Stimulated activated CD4-positive, alpha-beta T cell treated with anti-CD3 and anti-CD28 coated beads, Interleukin-1b, Interleukin-23, amount 100 ng/mL, for 48 hours (primary cell): ENCODE measurements at places on chromosomes 1 and 21.

DNA sequence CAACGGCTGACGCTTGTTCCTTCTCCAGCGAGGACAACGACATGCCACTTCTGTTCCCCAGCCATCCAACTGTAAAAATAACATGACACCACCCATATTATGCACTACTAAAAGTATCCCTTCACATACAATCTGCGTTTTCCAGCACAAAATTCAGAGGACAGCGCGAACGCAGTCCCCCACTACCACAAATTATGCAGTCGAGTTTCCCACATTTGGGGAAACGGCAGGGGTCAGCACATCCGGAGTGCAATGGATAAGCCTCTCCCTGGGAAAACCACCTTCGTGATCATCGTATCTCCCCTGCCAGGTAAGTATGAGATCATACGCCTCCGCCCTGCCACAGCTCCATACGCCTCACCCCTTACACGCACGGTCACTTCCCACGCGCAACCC is 120.9 kb downstream of the PPIAL4G start:
- DNase-seq, result peak; percentile 70

DNA sequence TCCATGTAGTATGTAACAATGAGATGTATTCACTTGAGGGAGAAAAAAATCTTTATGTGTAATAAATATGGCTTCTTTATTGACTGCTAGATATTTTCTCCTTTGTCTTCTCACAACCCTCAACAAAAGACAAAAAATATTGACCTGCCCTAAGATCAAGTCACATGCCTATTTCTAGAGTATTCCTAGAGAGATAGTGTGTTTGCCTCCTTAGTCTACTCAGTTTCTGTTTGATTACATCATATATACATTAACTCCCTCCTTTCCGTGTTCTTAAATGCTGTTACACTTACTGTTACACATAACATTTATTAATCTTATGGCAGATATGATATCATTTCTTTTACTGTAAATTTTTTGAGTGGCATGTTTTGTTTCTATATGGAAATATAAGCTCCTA is 281.6 kb upstream of the RGS18 start:
- no peak for DNase-seq

GRCh38 chr1:171484760-171485374 is 463 bp upstream of the PRRC2C start:
- DNase-seq, result no peak

GRCh38 chr21:44462086-44462833 is 7.0 kb downstream of the LRRC3 start:
- no peak for DNase-seq

DNA sequence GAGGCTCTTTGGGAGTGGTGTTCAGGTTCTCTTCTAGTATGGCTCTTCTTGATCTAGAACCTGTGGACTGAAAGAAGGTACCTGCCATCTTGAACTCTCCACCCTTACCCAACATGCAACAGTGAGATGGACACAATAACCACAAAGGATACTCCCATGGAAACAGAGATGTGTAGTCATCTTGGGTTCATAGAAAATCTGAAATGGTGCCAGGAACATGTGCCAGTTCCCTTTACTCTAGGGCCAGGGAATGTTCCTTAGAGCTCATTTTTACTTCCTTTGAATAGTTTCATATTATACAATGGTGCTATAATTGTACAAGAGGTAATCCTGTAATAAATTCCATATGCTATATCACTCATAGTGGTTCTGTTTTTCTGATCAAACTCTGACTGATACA is 13.2 kb upstream of the SCYL3 start:
- DNase-seq, result no peak

DNA sequence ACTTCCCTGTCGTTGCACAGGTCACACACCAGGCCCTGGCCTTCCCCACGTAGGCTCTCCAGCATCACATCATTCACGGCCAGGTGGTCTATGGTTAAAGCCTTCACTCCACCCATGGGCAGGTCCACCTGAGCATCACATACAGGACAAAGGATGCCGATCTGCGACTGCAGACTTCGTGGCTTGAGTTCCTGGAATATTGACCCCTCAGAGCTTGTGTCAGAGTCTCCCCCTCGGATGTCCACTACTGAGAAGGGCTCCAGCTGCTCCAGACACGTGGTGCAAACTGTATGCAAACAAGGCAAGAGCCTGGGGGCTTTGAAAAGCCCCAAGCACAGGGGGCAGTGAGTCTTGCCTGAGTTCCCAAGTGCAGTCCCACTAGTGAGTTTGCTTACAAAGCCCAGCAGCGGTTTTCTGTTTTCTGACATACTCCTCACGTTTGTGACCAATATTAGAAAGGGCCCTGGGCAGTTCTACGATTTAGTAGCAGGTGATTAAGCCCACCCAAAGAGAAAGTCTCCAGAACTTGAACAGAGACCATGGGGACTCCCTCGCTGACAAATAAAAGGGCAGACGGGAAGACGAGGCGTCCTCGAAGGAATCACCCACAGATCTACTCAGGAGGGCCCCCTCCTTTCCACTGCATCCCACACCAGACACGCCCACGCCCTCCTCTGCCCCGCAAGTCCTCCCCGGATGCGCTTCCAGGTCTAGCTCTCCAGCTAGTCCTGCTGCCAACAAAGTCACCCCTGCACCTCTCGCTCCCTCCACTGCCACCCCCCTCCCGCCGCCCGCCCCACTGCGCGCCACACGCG is 568 bp downstream of the TRIM45 start:
- DNase-seq, result no peak

DNA sequence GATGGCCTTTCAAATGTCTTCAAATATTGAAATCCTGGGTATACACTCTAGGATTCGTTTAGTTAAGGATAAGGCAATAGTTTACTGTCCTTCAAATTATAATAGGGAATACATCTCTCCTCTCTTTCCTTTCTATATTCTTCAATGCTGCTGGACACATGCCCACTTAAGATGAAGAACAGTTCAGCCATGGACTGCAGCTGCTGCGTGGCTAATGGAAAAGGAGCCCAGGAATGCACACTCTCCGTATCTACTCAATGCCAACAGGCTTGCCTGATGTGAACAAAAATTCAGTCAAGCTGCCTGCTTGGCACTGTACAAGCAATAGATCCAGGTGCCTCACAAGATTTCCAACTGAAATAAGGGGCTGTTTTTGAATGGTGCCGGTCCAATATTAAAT is 321.2 kb upstream of the LYPLAL1 start:
- DNase-seq, result no peak

GRCh38 chr1:233897325-233898162 is 6.9 kb upstream of the SLC35F3 start:
- DNase-seq, result no peak

DNA sequence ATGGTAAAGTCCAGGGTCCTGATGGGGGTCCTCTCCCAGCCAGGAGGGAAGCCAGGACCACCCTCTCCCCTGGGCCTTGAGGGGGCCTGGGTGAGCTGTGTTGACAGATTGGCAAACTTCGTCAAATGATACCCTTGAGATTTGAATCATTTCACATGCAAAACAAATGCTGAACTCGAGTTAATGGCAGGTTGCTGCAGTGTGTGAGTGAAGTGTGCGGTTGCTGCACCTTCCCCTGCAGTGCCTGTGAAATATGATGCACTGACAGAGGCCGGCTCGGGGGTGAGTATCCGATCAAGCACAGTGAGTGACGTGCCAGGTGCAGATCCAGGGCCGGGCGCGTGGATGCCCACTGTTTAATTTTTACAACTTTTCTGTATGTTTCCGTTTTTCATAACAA is 5.7 kb upstream of the KRTAP12-1 start:
- no peak for DNase-seq

DNA sequence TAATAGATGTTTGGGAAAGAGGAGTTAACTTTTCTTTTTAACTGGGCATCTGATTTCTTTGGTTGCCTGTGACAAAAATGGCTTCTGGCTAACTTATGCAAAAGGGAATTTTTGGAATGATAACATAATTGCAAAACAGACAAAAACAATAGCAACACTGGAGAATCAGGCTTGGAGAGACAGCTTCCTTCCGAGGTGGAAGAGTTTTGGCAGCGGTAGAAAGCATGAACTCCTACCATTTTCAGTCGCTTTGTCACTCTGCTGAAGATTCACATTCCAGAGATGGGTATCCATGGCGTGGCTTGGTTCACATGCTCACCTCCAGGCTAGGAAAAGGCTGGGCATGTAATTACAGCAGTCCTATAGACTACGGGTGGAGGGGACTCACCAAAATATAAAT is 17.2 kb upstream of the FGGY start:
- no peak for DNase-seq

DNA sequence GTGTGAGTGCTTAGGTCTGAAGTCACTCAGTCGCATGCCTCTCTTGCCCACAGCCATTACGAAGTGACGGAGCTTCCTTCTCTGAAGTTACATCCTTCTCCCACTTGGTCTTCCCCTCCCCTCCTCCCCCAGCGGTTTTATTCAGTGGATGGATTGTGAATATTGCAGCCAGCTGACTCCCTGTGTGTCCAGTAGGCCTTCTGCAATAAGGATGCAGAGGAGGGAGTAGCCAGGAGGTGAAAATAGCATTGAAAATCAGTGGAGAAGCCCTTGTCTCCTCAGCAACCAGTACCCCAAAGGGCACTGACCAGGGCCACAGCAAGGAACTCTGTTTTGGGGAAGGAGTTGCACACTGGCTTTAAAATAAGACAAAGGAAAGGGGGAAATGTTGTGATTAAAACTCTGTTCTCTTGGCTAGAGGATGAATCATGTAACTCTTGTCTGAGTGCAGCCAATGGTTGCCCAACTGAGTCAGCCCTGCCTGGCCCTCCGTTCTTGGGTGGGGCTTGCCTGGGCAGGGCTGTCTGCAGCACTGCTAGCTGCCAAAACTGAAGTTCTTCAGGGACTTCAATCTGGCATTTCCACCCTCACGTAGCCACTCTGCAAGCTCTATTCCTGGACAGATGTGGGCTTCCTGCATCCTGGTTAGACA is 4.3 kb downstream of the S100A10 start:
- peak; percentile 57 for DNase-seq

GRCh38 chr1:33300673-33301072 is 20.2 kb downstream of the A3GALT2 start:
- DNase-seq, result no peak

GRCh38 chr1:204947747-204948146 is 77.1 kb downstream of the NFASC start:
- no peak for DNase-seq

DNA sequence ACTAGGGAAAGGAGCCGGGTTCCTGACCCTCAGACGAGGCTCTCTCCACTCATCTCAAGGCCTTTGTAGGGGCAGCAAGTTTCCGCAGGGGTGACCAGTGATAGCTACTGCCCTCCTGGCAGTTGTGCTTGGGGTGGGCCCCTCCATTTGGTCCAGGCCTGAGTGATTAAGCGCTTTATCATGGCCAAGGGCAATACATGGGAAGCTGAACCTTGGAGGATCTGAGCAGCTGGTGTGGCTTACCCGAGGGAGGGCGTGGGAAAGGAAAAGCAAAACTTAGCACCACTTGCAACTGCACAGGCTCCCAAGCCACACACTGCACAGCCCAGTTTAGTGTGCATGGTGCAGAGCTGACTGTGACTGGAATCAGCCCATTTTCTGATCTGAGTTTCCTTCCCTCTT is 47.8 kb downstream of the GADD45A start:
- DNase-seq, result no peak

DNA sequence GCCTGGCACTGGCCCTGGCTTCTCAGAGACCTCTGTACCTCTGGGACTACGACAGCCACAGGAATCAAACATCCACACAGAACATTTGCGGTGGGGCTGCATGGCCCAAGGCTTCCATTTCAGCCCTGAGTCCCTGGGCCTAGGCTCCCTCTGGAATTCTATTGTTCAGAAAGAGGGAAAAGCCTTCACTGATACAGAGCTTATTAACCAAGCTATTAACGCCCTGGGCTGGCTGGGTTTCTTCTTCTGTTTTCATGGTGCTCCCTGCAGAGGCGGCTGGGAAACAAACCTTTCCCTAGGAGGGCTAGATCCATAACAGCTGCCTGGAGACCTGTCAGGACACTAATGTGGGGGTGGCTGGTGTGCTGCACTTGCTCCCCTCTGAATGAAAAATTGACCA is 88.2 kb downstream of the KAZN start:
- no peak for DNase-seq

GRCh38 chr1:56396581-56396980 is 182.8 kb downstream of the PLPP3 start:
- no peak for DNase-seq
